ENCODE measurements at places on chromosomes 13 and 19. TPM values are rescaled to one million over a fixed set of nuclear protein-coding genes. Genes with fewer than 3 reads are reported as not detected.

GRCh38 chr19:5356918-5357317 is 16.3 kb upstream of the PTPRS start:
- no peak for DNase-seq

Gene ZNF730
- total RNA-seq, result not detected

- DNase-seq, result no peak
Observed at GRCh38 chr13:114310956-114311355, 3.3 kb upstream of the CHAMP1 start.

GRCh38 chr13:67934617-67935330 is 704.6 kb upstream of the PCDH9 start:
- DNase-seq, result no peak

- DNase-seq, result no peak
Observed at GRCh38 chr13:100124265-100124664, 35.4 kb downstream of the PCCA start.

GRCh38 chr19:1540365-1540925 is 16.6 kb downstream of the PLK5 start:
- DNase-seq, result no peak

Gene PLEKHJ1
- total RNA-seq, result 40.2 TPM

DNA sequence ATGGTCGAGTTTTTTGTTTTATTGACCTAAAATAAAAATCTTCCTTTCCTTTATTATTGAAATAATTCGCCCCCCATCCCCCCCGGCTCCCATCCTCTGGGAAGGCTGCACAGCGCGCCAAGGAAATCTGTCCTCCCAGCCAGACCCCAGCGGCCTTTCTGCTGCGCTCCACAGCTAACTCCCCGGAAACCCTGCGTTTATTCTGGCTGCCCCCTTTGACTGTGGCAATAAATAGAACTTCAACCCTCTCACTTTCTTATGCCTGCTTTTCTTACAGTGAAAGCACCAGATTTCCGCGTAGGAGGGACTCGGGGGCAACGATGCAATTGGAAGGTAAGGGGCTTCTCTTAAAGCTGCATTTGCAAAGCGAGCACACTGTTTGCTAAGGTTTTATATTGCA is 9.7 kb upstream of the C19orf12 start:
- DNase-seq, result no peak

DNA sequence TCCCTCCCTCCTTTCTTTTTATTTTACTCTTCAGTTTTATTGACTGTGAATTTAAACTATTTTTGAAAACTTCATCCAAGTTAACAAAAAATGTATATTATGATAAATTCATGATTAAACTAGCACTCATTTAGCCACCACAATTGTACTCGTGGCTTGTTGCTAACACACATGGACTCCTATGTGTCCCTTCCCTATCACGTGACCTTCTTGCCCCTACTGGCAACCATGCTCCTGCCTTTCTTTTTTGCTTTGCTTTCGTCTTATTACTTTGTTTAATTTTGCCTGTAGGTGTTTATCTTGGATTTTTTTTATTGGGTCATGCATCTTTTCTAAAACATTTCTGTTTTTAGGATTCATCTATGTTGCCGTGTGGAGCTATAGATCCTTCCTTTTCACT is 8.2 kb downstream of the CLC start:
- DNase-seq, result no peak

DNA sequence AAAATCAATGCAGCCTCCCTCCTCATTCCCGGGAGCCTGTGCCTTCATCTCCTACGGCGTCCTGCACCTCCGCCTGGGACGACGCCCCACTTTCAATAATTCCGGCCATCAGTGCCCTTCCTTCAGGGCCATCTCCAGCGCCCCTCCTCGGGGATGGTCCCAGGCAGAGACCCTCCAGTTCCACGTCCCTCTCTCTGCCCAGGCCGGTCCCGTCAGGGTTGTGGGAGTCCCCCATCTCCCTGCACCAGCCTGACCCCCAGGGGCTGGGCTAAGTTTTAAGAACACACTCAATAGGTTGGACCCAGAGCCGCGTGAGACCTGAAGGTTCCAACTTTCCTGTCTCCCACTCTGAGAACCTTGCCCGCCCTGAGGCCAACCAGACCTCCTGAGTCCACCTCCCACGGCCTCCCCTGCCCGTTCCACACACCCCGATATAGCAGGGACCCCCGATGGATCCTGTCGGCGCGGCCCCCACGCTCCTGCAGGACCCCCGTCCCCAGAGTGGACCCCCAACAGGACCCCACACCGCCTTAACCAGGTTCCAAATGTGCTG is 646 bp downstream of the TMEM161A start:
- DNase-seq, result no peak

DNA sequence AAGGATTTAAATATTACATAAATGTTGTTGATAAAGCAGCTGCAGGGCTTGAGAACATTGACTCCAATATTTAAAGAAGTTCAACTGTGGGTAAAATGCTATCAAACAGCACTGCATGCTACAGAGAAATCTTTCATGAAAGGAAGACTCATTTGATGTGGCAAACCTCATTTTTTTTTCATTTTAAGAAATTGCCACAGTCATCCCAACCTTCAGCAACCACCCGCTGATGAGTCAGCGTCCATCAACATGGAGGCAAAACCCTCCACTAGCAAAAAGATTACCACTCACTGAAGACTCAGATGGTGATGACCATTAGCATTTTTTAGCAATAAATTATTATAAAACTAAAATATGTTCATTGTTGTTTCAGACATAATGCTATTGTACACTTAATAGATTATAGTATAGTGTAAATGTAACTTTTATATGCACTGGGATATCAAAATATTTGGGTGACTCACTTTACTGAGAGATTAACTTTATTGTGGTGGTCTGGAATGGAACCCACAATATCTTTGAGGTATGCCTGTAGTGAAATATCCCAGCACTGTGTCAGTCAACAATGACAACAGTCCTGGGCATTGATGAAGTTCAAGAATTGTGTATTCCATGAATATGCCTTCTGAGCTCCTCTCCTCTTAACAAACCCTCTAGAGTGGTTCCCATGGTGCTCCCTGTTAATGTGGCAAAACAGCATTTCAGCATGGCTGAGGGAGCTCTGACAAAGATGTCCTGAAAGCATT is 52.4 kb upstream of the SOX21 start:
- no peak for DNase-seq

Gene IL17D
- total RNA-seq, result 0.15 TPM

- no peak for DNase-seq
Observed at GRCh38 chr19:31114585-31114984, 234.7 kb downstream of the TSHZ3 start.

DNA sequence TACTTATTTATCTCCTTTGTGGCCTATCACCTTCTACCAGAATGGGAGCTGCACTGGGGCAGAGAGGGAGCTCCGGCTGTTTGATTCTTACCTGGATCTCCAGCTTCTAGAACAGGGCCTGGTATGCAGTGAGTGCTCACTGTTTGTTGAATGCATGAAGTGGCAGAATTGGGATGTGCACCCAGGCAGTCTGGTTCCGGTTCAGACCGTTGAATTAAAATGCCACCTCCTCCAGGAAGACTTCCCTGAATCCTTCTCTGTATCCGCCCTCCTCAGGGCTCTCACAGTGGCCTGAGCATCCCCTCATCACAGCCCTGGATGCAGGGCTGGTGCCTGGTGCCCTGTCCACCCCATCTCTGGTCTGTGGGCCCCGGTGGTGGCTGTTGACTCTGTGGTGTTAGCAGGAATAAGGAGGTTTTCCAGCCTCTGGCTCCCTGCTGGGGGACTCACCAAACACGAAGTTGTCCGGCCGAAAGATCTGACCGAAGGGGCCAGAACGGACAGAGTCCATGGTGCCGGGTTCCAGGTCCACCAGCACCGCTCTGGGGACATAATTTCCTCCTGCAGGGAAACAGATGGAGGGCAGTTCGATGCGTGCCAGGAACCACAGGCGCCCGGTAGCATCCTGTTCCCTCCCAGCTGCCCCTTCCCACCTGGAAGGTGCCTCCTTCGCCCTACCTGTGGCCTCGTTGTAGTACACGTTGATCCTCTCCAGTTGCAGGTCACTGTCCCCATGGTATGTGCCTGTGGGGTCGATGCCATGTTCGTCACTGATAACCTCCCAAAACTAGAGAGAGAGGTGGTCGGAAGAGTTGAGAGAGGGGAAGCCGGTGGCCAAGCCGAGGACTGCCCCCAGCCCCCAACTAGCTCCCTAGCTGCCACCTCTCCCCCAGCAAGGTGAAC is 1.0 kb downstream of the TUBB4A start:
- no peak for DNase-seq

DNA sequence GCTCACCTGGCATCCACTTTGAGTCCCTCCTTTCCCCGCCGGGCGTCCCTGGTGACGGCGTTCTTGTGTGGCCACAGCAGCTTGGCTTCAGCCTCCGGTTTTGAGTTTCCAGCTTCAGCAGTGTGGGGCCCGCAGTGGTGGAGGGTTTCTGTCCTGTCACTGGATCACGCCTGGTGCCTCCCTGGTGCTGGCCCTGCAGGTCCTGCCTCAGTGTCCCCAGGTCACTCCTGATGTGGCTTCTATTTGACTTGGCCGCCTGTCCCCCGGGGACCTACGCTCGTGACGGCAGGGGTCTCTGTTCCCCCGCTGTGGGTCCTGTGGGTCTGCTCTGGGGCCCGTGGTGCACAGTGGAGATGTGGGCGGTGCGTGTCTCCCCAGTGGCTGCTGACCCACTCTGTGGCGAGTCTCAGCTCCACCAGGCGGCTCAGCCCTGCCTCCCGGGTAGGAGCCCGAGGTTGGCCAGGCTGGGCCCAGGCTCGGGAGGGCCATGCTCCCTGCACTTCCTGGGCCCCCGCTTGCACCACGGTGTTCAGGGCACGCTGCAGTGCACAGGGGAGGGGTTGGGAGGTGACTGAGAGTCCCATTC is 1.9 kb downstream of the ATP4B start:
- no peak for DNase-seq

Gene TUBB4A
- 1.5 TPM for total RNA-seq

Gene ZNF320
- total RNA-seq, result 4.0 TPM

GRCh38 chr13:20525144-20525600 is 485 bp downstream of the CRYL1 start:
- DNase-seq, result no peak

DNA sequence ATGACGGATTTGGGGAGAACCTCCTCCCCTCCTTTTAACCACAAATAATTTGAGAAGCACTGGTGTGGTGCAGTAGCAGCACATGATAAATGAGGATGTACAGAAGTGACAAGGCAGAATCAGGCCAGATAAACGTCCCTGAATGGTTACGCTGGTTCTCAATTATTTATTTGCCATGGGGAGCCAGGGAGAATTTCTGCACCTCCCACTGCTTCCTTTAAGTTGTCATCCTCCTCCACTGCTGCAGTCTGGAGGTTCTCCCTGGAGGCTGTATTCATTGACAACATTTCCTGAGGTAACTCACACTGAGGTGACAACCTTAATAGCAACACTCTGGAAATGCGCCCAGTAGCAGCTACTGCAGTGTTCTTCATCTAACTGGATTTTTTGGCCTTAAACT is 308.9 kb upstream of the SLITRK1 start:
- no peak for DNase-seq

Gene C1QTNF9B
- total RNA-seq, result not detected

Gene SLC27A1
- total RNA-seq, result 7.1 TPM

- DNase-seq, result no peak
Observed at GRCh38 chr19:14006766-14007562, 844 bp upstream of the RFX1 start.

- DNase-seq, result no peak
Observed at GRCh38 chr19:53849237-53849676, 18.4 kb upstream of the MYADM start.

DNA sequence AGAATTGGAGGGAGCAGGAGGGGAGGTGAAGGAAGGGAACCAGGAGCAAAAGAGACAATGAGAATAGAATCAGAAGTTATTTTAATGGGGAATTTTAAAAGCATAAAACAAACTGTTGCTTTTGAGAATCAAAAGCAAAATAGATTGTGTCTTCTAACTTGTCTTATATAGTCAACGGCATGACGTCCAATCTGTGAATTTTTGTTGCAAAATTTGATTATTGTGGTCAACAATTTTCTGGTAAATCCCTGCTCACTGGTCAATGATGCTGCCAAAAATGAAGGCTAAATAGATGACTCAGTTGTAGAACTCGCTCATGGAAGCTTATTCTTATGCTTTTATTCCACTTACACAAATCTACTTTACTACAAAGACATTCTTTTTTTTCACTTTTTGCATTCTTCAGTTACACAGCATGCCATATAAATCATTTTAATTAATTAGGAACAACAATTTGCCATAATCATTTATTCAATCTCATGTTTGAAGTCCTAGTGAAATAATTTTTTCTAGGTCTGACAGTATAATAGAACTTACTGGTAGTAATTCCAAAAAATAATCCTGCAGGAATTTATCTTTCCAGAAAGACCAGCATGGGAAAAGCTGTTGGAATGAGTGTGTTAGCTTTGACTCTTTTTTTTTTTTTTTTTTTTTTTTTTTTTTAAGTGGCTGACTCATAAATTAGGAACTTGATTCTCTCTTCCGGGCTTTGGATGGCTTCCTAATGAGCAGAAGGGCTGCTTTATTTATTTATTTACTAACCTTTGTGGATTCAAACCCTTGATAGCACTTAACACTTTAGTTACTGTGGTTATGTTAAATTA is 256.9 kb downstream of the SPRY2 start:
- DNase-seq, result no peak

- DNase-seq, result no peak
Observed at GRCh38 chr19:33727331-33727998, 69.2 kb upstream of the KCTD15 start.

Gene ZNF442
- total RNA-seq, result 0.29 TPM

Gene PSG1
- total RNA-seq, result 0.63 TPM

DNA sequence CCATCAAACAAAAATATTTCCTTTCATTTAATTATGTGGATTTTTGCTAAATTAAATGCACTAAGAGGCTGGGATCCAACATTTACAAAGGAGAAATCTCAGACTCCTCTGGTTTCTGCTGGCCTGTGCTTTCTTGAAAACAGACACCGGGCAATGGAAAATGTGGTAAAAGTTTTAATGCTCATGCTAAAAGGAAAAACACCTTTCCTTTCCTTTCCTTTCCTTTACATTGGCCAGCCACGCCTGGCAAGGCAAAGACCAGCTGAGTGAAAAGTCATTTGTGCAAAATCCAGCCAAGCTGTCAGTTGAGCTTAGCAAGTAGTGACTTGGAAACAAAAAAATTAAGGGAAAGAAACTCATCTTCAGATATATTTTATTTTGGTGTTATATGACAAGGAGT is 240.3 kb downstream of the LACC1 start:
- DNase-seq, result no peak

Gene ZIC2
- not detected for total RNA-seq

GRCh38 chr13:29758531-29759114 is 91.8 kb downstream of the UBL3 start:
- DNase-seq, result peak; percentile 45

DNA sequence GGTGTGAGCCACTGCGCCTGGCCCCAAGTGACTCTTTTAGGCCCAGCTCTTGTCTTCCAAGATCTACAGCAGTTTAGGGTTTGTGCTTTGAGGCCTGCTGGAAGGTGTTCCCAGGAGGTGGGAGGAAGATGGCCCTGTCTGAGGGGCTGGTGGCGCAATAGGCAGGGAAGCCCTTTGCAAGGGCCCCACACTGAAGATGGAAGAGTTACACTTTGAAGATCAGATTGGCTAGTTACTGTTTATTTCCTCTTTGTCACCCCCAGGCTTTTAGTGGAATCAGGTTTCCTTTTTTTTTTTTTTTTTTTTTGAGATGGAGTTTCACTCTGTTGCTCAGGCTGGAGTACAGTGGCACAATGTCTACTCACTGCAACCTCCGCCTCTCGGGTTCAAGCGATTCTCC is 1.9 kb upstream of the RABAC1 start:
- no peak for DNase-seq

Measured in T-helper 17 cell (primary cell).